ENCODE measurements at places on chromosomes 7 and 10.

- H3K4me1 ChIP-seq: no peaks in the 10 kb centered on the region
- H3K27ac ChIP-seq: no peak overlapping the region
- no peak for DNase-seq
- no peaks in the 10 kb centered on the region for H3K36me3 ChIP-seq
Observed at GRCh38 chr7:64359543-64359942, 45.8 kb downstream of the ZNF736 start.

GRCh38 chr7:21844742-21845141 is 101.0 kb downstream of the CDCA7L start:
- peak; percentile 10 for DNase-seq
- no peak overlapping the region for H3K4me3 ChIP-seq
- no peaks in the 10 kb centered on the region for H3K36me3 ChIP-seq
- H3K4me1 ChIP-seq: no peaks in the 10 kb centered on the region
- H3K27ac ChIP-seq: no peak overlapping the region

DNA sequence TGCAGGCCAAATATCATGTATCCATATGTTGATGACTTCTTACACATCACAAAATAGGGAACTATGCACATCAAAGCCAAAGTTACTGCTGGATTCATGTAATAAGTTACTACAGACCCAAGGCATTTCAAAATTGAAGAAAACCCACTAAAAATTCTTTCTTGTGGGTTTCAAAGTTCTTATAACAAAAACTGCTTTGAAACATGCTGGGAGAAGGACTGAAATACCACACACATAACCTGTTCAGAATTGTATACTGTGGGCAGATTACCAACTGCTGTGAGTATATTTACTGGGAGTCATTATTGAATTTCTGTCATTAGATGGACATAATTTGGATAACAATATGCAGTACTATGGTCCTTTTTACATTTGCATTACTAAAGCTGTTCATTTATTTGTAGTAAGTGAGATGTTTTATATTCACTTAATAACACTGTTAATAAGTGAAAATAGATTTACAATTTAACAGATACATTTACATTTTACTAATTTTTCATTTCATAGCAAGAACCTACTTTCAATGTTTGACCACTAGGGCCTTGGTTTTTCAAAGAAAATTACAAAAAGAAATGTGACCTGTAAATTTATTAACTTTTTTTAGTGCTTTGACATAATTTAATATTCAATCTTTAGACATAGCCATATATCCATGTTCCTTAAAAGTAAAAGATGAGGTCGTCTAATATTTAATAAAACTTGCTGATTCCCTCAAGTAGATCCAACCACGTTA is 132.6 kb downstream of the MAGI2 start:
- H3K27ac ChIP-seq: no peak overlapping the region
- H3K4me1 ChIP-seq: no peaks in the 10 kb centered on the region
- H3K4me3 ChIP-seq: no peak overlapping the region
- no peak for DNase-seq
- H3K36me3 ChIP-seq: no peaks in the 10 kb centered on the region

- H3K27ac ChIP-seq: no peak overlapping the region
- H3K4me3 ChIP-seq: no peak overlapping the region
- no peaks in the 10 kb centered on the region for H3K27me3 ChIP-seq
- no peaks in the 10 kb centered on the region for H3K36me3 ChIP-seq
Observed at GRCh38 chr7:112069879-112070321, 136.3 kb downstream of the DOCK4 start.

DNA sequence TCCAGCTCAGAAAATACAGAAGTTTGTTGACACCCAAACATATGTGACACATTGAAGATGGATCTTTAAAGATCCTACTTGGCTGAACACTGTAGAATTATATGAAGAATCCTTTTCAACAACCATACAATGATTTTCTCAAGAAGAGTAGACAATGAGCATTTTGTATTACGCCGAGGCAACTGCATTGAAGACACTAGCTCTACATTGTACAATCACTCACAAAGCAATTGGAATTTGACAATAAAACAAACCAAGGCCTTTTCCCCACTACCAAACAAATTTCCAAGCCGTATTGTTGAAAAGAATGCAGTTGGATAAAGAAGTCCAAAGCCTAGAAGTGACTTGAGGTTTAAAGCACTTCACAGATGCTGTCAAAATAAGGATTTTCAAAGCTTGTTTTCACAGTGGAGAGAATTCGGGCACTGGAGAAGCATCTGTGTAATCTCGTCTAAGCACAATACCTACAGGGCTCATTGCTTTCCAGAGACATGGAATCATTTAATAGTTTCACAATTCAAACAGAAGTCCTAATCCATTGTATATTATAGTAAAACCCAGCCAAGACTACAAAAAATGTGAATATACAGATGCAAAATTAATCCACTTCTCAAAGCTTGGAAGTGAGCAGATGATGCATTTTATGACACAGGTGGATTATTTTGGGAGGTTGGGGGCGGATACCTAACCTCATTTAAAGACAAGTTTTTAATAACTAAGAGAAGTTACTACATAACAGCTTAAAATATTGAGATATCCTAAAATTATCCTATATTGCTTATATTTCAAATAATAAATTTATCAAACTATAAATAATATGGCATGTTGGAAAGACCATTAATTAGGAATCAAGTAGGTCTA is 78.6 kb downstream of the SORCS1 start:
- H3K4me1 ChIP-seq: peaks cover 7% of the 10 kb centered on the region
- no peak overlapping the region for H3K27ac ChIP-seq
- no peaks in the 10 kb centered on the region for H3K36me3 ChIP-seq
- no peak for DNase-seq
- no peaks in the 10 kb centered on the region for H3K27me3 ChIP-seq
- H3K4me3 ChIP-seq: no peak overlapping the region
